ENCODE measurements at places on chromosomes 1 and 21. TPM values are rescaled to one million over a fixed set of nuclear protein-coding genes. Genes with fewer than 3 reads are reported as not detected.

Gene NTMT2
- not detected for total RNA-seq

DNA sequence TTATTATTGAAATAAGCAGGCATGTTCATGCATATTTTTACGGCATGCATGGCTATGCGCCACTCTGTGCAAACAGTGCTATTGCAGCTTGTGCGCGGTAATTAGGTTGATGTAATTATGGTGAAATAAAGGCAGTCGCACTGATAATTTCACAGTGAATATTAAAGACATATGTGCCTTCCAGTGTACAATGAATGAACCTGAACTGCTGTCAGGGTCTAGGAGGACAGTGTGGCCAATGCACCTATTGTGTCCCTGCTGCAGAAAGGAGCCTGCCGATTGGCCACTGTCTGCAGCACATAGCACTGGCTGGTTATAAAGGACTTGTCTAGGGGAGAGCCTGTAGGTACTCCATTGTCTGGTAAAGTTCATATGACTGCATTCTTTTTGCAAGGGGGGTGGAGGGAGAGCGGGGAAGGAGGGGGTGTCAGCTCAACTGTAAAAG, 340.4 kb downstream of the USP25 start:
- peak; percentile 96 for DNase-seq

Gene PRAMEF6
- total RNA-seq, result 0.34 TPM

- DNase-seq, result peak; percentile 53
These were observed 3.8 kb downstream of the NCDN start for GRCh38 chr1:35561297-35561971.

Gene TEKT2
- total RNA-seq, result not detected

Gene HPDL
- not detected for total RNA-seq

GRCh38 chr1:167202049-167202448, 18.6 kb upstream of the POU2F1 start:
- no peak for DNase-seq

- no peak for DNase-seq
These were observed 27.6 kb upstream of the POGK start for GRCh38 chr1:166811691-166812090.

Gene BNIPL
- total RNA-seq, result not detected

All from G401 (cell line).